ENCODE measurements at places on chromosomes 3 and 15.
A peak's percentile ranks its signal among the peaks of the same experiment; 100 is the strongest.

GRCh38 chr3:71722693-71723092, 2.5 kb downstream of the EIF4E3 start:
- no peak for DNase-seq

DNA sequence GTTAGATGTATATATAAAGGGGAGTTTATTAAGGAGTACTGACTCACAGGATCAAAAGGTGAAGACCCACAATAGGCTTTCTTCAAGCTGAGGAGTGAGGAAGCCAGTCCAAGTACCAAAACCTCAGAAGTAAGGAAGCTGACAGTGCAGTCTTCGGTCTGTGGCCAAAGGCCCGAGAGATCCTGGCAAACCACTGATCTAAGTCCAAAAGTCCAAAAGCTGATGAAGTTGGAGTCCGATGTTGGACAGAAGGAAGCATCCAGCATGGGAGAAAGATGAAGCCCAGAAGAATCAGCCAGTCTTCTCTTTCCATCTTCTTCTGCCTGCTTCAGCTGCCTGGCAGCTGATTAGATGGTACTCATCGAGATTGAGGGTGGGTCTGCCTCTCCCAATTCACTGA, 107.5 kb downstream of the BCHE start:
- no peak for DNase-seq

DNA sequence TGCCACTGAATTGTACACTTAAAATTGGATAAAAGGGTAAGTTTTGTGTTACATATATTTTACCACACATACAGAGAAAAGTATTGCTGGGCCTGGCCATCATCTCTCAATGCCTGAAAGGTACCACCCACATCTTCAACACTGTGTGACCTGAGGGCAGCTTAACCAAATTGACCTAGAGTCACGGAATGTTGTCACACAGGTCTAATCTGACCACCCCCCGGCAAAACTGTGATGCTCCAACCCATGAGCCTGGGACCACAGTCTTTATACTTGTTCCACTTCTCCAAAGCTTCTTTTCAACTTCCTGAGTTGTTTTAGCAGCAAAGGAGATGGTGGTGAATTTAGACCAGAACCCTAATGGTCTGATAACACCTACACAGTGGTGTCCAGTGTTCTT, 210.3 kb upstream of the TPM1 start:
- no peak for DNase-seq

GRCh38 chr15:92810418-92811138, 89.5 kb upstream of the CHD2 start:
- DNase-seq = peak; percentile 46

GRCh38 chr15:100311154-100311625, 30.6 kb downstream of the ADAMTS17 start:
- DNase-seq = no peak

GRCh38 chr3:26438325-26438940, 184.1 kb upstream of the LRRC3B start:
- DNase-seq = no peak

DNA sequence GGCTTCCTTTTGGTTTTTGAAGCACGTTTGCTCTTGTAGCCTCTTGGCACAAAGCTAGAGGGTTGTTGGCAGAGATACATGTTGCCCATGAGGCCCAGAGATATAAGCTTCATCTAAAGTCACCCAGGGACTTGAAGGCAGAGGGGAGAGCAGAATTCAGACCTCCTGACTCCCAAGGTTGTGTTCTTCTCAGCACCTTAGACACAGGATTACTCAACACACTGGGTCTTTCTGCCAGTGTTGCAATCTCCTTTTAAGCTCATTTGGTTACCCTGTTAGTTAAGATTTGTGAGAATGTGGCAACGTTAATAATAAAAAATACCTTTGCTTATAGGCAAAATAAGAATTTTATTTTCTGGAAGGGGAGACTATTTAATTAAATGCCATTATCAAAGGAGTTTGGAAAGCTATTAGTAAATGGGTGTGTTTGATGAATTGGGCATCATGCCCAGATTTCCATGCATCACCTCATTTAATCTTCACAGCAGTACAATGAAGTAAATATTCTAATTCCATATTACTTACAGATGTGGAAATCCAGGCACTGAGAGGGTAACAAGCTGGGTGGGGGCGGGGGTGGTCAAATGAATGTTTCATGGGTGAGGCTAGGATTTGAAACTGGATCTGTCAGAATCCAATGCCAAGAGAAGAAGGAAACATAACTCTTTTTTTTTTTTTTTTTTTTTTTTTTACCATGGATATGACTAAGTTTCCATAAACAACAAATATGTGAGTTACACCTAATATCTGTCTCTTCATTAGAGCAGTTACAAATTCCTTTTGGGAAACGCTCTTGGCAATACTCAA, 183.3 kb downstream of the NR1D2 start:
- no peak for DNase-seq

- no peak for DNase-seq
These were observed 32.9 kb downstream of the GPR176 start for GRCh38 chr15:39887211-39887610.

- peak; percentile 51 for DNase-seq
These were observed at the start of gene CAMKV for GRCh38 chr3:49869525-49870126. CAMKV (minus strand) TSS chr3:49869906; CDS start chr3:49862388, 7,518 bp downstream.

GRCh38 chr3:125083776-125084175, 28.0 kb upstream of the HEG1 start:
- DNase-seq = no peak

GRCh38 chr3:20074226-20075063, 34.2 kb downstream of the KAT2B start:
- DNase-seq = no peak

GRCh38 chr3:113630956-113631542, 65.4 kb downstream of the USF3 start:
- DNase-seq = no peak

DNA sequence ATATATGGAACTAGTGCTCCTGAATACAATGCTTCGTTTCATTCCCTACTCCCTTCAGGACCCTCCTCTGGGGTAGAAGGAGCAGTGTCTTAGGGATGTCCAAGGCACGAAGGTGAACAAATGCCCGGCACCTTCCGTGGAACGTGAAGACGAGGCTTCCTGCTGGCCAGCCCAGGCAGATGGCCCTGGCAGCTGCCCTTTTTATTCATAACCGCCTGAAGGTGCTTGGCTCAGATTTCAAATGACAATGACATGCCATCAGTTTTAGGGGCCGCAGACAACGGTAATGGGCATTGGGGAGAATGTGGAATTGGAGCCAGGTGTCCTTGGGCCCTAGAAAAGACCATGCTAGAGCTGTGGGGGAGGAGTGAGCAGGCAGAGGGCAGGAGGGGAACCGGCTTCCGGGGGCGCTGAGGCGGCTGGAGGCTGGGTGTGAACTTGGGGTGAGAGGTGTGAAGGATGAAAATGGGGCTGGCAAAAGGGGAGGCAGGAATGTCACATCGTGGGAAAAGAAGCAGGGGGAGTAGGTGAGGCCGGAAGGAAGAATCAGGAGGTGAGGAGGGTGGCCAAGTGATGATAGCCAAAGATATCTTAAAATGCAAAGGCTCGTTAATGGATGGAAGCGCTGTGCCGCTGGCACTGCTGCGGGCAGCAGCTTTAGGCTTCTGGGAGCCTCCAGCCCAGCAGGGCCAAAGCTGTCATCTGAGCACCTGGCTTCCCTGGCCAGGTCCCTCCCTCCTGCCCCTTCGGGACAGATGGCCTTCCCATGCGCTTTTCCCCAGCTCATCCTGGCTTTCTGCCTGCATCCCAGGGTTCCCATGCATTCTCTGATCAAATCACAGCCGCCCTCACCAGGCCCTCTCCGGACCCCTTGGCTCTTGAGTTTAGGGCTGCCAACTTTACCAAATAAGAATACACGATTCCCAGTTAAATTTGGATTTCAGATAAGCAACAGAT, 93.7 kb downstream of the TMEM266 start:
- no peak for DNase-seq

DNA sequence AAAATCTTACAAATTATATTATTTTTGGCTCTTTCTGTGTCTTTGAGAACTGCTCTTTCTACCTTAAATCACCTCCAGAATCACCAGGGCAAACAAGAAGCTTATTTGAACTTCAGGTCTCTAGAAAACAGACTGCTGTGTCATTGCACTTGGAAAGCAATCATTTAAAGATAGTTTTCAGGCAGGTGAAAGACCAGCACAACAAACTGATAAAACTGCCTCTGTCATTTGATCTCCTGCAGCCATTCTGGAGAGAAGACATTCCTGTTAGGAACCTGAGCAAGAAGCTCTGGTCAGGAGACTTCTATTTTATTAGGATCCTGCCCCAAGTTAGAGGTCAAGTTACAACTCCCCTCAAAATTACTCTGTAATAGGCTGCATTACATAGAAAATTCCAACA, 50.7 kb upstream of the AP4E1 start:
- no peak for DNase-seq

DNA sequence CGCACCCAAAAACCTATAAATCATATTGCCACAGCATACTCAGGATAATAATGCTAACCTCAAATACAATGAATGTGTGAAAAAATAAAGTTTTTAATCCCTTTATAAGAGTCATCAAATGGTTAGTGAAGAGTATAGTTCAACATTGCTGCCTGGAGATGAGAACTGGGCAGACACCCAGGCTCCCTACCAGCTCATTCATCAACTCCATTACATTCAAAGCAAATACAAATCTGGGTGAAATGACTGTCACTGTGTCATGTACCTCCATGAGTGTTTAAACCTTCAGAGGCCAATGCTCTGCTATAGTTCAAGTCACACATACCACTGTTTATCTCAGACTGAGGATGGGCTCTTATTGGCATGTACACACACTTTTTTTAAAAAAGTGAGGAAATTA, 167.2 kb upstream of the KCNMB2 start:
- no peak for DNase-seq

DNA sequence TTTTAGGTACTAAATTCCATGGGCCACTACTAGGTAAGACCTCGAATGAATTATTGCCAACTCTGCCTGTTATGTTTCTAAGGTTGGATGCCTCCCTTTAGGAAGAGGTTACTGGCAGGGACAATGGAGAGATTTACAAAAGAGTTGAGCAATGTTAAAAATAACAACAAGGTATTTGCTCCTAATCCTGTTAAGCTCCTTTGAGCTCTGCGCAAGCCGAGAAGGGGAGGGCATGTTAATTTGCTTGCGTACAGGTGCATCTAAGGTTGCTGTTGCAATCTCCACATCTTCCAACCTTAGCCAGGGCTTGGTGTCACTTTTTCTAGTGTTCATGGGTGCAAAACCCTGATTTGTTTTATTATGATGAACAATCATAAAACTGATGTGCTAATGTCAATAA, 161.5 kb upstream of the TPM1 start:
- DNase-seq = no peak

GRCh38 chr3:184801241-184801785, 10.7 kb upstream of the VPS8 start:
- no peak for DNase-seq

GRCh38 chr3:128068156-128068620, 16.0 kb downstream of the SEC61A1 start:
- DNase-seq = peak; percentile 68

GRCh38 chr15:33636234-33636633, 325.5 kb downstream of the RYR3 start:
- no peak for DNase-seq

DNA sequence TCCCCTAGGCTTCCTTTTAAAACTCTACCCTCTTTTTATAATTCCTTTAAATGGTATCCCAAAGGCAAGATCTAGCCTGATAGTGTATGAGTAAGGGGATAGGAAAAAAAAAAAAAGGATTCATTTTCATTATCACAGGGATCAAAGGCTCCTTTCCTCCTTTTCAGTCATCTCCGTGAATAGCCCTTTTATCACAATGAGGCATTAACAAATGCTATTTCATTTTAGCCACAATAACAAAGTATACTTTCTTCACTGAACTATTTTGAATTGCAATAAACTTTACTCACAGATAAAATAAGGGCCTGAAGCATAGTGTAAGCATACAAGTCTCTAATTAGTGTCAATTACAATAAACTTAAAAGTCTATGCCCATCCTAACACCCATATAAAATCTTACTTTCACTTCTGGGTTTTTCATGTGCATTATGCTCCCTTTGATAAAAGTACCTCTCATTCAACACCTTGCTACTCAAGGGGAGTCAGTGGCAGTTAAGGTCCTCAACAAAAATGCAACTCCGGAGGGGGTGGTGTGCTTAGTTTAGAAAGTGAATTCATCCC, 8.6 kb downstream of the HIGD1A start:
- DNase-seq = no peak

DNA sequence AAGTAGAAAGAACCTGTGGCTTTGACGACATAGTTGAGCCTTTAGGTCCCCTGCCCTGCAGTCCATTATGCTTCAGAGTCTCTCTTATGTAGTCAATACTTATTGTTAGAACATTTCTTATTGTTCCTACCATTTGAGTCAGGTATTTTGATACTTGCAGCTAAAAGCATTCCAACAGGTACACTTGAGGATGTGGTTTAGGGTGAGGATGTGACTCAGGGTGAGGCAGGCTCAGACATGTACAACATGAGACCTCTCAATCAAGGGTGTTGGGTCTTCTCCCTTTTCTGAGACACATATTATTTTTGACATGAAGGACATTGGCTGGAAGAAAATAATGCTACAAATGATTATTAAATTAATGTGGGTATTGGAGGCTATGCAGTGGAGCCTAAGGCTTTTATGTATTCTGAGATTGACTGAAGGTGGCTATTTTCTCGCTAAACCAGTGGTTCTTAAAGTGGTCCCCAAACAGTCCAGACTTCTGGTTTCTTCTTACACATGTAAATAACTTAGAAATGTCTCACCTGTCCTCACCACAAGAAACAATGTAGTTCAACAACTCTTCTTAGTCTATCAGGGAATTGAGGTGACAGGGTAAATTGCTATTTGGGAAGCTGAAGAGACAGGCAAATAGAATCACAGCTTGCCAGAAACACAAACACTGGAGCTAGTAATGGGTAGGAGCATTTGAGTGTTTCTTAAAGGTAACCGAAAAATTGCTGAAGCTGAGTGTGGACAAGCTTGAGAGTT, 135.5 kb upstream of the ZPLD1 start:
- DNase-seq = no peak

GRCh38 chr3:31440878-31441277, 91.8 kb upstream of the STT3B start:
- DNase-seq = no peak

GRCh38 chr15:62047282-62047827, 12.9 kb downstream of the VPS13C start:
- no peak for DNase-seq

DNA sequence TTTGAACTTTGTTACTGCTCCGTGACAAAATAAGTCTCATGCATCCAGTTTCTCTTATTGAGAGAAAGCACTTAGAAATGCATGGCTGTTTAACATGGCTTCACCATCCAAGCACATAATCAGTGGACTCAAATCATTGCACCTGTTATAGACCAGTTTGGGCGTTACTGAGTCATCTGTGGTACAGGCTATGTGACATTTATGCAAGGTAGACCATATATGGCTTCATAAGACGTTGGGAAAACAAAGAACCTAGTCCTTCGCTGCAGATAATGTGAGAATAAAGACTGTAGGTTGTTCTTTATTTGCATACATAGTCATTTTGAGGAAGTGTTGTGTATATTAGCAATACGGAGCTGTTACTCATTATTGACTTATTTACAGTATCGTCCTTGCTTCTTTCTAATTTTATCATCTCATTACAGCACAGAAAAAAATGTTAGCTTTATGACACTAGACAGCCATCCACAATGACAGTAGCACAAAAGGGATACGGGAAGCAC, 374.7 kb downstream of the IL5RA start:
- no peak for DNase-seq
